ENCODE measurements at places on chromosomes 5 and 9.

DNA sequence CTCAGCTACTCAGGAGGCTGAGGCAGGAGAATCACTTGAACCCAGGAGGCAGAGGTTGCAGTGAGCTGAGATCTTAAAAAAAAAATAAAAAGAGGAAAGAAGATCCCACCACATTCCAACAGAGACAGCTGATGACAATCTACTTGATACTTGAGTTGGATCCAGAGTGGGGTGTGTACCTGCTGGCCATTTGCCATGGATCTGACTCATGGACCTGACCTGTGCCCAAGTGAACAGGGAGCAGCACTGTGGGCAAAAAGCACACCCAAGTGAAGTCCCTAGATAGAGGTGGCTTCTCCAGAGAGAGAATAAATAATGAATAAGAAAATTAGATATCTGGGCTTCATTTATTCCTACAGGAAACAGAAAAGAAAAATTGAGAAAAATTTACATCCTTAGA is 81.2 kb upstream of the MIER3 start:
- DNase-seq = no peak

- no peak for DNase-seq
These were observed 242.1 kb downstream of the FSTL4 start for GRCh38 chr5:133370036-133370831.

GRCh38 chr5:132979367-132979940 is 16.0 kb upstream of the AFF4 start:
- DNase-seq = no peak

DNA sequence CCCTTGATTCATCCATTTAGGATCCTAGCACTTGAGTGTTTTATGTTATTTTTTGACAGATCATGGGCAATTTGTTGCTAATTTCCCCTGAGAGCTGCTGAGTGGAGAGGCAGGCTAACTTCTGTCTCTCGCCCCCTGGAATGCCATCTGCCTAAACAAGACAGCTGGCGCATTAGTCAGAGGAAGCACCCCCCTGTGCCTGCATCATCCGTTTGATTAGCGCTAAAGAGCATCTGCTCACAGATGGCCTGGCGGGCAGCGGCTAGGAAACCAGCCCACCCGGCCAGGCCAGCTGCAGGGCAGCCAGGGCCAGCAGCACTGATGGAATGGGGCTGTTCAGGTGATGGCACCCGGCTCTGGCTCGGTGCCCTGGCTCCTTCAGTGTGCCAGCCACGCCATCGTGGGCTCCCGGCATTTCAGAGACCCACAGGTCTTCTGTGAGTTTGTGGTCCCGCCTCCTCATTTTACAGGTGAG is 22.9 kb upstream of the ASS1 start:
- DNase-seq = no peak

Data from activated T-cell treated with anti-CD3 and anti-CD28 coated beads, Interleukin-2, amount 50 U/mL, for 72 hours (primary cell).